Activated CD4-positive, alpha-beta T cell treated with anti-CD3 and anti-CD28 coated beads, Interleukin-2, Interleukin-4, amounts not matched to agents 100 ng/mL and 50 ng/mL, durations not matched to agents 16 hours and 8 hours (primary cell): ENCODE measurements at places on chromosomes 4 and X.

- DNase-seq = no peak
Observed at GRCh38 chrX:110004215-110004614, 1.3 kb downstream of the TMEM164 start.

DNA sequence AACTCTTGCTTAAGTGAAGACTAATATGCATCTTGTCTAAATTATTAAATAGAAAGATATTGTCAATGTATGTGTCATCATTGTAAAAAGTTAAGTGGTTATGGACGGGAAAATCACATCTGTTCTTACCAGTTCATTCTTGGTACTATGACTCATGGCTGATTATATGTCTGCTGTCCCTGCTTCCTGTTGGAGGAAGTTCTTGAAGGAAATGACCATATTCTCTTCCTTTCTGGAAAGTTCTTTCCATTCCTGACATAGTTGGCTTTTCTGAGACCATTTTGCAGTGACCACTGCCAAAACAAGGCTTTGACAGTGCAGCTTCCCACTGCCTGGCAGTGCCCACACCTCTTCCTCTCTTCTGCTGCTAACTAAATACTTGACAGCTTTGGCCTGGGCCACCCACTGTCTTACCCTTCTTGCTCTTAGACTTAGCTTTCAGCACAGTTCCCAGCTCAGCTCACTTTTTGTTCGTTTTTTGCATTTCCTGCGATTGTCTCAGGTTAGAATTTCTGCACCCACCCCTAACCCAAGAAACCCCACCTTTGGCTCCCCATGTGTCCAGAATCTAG lies 13.2 kb upstream of the CLDN24 start:
- DNase-seq = peak; percentile 21

- no peak for DNase-seq
Observed at GRCh38 chr4:93466446-93466845, 362.1 kb upstream of the ATOH1 start.

DNA sequence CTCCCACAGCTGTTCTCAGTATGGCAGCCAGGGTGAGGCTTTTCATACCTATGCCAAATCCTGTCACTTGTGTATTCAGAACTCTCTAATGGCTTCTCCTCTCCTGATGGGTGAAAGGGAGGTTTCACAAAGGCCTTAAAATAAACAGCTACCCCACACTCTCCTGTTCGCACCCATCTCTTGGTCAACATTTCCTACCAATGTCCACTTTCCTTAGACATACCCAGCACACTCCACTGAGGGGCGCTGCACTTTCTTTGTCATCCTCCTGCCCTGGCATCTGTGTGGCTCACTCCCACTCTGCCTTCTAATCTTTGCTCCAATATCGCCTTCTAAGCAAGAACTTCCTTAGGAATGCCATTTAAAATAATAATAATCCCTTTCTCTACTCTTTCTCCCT lies 313.3 kb downstream of the PPP3CA start:
- DNase-seq = no peak

- no peak for DNase-seq
Observed at GRCh38 chrX:3244203-3244743, 102.2 kb downstream of the MXRA5 start.
